ENCODE measurements at places on chromosomes 5 and 9. TPM values are rescaled to one million over a fixed set of nuclear protein-coding genes. Genes with fewer than 3 reads are reported as not detected.

Gene SIGMAR1
- total RNA-seq: 40.5 TPM

GRCh38 chr5:73515232-73515631, 17.0 kb downstream of the BTF3 start:
- H3K4me3 ChIP-seq: no peak overlapping the region
- H3K27ac ChIP-seq: peak overlapping the region; percentile 53
- H3K4me1 ChIP-seq: peaks cover 3% of the 10 kb centered on the region
- no peak for DNase-seq
- no peaks in the 10 kb centered on the region for H3K27me3 ChIP-seq

DNA sequence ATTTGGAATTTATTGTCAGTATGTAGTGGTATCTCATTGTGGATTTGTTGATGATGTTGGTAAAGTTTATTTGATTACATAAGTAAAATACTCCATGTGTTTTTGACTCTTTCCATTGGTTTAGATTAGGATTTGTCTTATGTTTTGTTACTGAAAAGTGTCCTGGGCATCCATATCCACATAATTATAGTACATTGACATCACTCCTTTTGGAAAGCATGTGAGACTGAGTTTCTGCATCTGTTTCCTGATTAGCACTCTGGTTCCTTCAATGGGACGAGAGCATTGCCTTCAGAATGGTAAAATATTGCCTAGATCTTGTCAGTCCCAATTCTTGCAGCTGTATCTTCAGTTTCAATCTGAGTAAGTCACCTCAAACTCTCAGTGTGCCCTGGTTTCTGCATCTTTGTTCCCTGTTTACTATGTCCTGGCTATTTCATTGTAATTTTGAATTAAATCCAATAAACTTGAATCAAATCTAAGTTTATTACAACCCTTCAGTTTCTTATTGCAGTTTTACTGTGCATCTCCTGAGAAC, 128.1 kb downstream of the FBXO38 start:
- no peaks in the 10 kb centered on the region for H3K27me3 ChIP-seq
- no peaks in the 10 kb centered on the region for H3K36me3 ChIP-seq
- H3K4me1 ChIP-seq: no peaks in the 10 kb centered on the region
- H3K4me3 ChIP-seq: no peak overlapping the region

Gene HTR4
- total RNA-seq: 0.43 TPM

GRCh38 chr5:32541241-32541640, 44.1 kb upstream of the SUB1 start:
- H3K4me3 ChIP-seq: no peak overlapping the region
- no peaks in the 10 kb centered on the region for H3K36me3 ChIP-seq
- H3K27me3 ChIP-seq: no peaks in the 10 kb centered on the region
- no peak for DNase-seq
- no peaks in the 10 kb centered on the region for H3K4me1 ChIP-seq

Gene GPX3
- total RNA-seq: 1,259 TPM

- no peaks in the 10 kb centered on the region for H3K4me1 ChIP-seq
- no peaks in the 10 kb centered on the region for H3K36me3 ChIP-seq
- no peak for DNase-seq
- H3K27me3 ChIP-seq: no peaks in the 10 kb centered on the region
These were observed 257.7 kb downstream of the MCTP1 start for GRCh38 chr5:95027151-95027721.

Gene NRARP
- 21.5 TPM for total RNA-seq

DNA sequence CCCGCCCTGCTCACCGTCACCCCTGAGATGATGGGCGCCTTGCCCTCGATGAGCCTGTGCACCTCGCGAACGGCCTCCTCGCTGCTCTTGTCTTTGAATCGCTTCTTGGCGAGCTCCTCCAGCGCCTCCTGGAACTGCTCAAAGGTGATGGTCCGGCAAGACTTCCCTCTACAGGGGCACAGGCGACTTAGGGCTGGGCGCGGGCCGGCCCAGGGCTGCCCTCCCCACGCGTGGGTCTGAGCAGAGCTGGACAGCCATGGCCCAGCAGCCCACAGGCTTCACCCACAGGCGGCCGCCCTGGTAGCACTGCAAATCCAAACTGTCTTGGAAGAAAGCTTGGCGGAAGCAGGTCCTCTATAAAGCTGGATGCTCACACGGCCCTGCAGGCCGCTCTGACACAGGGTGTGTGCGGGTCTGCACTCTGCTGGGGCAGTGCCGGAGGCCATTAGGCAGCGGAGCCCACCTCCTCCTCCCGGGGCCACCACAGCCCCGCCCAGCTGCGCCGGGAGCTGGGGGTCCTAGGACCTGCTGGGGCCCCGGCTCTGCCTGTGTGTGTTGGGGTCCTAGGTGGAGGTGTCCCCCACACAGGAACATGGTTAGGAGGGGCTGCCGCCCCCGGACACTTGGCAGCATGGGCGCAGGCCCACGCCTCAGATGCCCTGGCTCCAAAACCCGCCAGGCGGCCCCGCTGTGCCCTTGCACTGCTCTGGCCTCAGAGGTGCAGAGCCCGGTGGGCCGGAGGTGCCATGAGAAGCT, 27.0 kb downstream of the TPPP start:
- H3K4me3 ChIP-seq: no peak overlapping the region
- H3K27ac ChIP-seq: no peak overlapping the region
- no peak for DNase-seq
- peaks cover 19% of the 10 kb centered on the region for H3K36me3 ChIP-seq
- no peaks in the 10 kb centered on the region for H3K4me1 ChIP-seq

Gene TMEM252
- total RNA-seq: not detected

- DNase-seq: no peak
- H3K36me3 ChIP-seq: no peaks in the 10 kb centered on the region
- H3K27ac ChIP-seq: no peak overlapping the region
- no peaks in the 10 kb centered on the region for H3K27me3 ChIP-seq
- no peak overlapping the region for H3K4me3 ChIP-seq
These were observed 228.7 kb upstream of the NR4A3 start for GRCh38 chr9:99592834-99593574.

Gene YIPF5
- total RNA-seq: 47.6 TPM

GRCh38 chr9:35774907-35775635, 16.3 kb upstream of the NPR2 start:
- no peak overlapping the region for H3K4me3 ChIP-seq
- H3K4me1 ChIP-seq: peaks cover 19% of the 10 kb centered on the region
- no peaks in the 10 kb centered on the region for H3K36me3 ChIP-seq
- no peak overlapping the region for H3K27ac ChIP-seq
- DNase-seq: no peak

Gene BAAT
- 1.0 TPM for total RNA-seq

Gene EQTN
- not detected for total RNA-seq

DNA sequence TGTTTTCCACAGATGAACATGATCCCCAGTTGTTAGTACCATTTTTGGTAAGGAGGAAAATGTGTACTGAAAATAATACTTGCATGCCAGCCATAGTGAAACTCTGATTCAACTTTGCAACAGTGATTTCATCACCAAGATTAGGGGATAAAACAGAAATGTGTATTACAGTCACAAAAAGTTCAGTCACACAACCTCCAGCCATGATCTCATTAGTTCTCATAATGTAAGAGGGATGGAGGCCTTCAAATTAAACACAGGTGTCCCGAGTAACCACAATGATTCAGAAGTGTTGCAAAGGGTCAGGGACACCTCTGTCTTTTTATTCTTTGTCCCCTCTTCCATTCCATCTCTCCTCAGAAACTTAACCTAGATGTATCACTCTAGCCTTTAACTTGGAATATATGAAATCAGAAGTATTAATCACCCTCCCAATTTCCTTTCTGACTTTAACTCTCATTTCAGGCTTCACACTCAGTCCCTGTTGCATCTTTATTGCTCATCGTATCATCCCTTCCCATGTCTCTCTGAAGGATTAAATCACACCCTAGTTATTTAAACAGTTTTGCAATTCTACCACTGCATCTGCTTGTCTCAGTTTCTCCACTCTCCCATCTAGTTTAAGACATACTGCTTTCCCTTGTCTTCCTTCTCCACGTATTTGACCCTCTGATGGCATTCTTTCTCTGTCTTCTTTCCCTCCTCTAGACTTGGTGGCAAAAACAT, 291.2 kb downstream of the ADAMTS6 start:
- no peak for DNase-seq
- no peak overlapping the region for H3K4me3 ChIP-seq
- H3K27ac ChIP-seq: no peak overlapping the region
- H3K36me3 ChIP-seq: no peaks in the 10 kb centered on the region

- H3K27ac ChIP-seq: no peak overlapping the region
- no peak overlapping the region for H3K4me3 ChIP-seq
- no peak for DNase-seq
- no peaks in the 10 kb centered on the region for H3K36me3 ChIP-seq
- no peaks in the 10 kb centered on the region for H3K4me1 ChIP-seq
These were observed 95.7 kb downstream of the ANKH start for GRCh38 chr5:14775857-14776256.

DNA sequence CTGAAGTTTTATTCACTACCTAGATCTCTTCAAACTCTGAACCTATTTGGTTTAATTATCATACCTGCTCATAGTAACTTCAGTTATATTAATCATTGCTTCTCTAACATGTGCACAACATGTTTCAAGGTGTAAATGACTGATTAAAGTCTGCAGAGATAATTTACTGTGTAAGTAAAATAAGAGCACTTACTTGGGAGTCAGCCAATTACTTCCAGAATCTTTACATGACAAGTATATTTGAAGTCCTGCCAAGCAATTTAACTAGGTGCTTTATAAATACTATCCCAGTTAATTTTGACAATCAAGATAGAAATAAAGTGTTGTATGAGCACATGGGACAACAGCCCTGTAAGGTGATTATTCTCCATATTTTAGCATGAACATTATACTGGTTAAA, 109.9 kb downstream of the RFX3 start:
- no peak overlapping the region for H3K4me3 ChIP-seq
- H3K27me3 ChIP-seq: no peaks in the 10 kb centered on the region
- no peaks in the 10 kb centered on the region for H3K36me3 ChIP-seq
- DNase-seq: no peak

DNA sequence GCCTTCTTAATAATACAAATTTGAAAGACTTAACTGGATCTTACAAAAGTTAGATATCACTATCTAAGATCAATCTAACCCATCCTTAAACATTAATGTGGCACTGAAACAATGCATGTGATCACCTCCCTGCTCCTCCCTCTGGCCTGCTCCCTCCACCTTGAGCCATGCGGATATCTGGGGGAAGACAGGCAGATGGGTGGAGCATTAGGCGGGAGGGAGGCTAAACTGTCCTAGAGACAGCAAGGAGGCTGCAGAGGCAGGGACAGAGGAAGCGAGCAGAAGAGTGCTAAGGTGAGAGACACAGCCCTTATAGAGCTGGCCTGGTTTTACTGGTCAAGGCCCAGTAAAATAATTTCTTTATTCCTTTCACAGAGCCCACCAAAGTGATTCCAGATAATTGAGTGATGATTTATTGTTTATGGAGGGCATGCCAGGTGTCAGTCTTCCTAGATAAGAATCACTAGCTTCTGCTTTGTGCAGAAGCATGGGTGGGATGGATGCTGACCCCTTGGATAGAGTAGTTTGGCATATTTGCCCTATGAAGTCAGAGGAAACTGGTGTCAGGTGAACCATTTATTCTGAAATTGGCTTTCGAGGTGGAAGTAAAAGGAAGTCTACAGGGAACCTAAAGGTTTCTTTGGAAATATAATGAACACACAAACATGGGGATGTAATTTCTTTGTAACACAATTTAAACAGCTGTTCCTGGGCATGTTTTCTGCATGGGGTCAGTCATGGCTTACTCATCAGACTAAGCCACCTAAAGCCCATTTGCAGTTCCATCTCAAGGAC, 188.3 kb downstream of the GNAQ start:
- no peak overlapping the region for H3K27ac ChIP-seq
- no peaks in the 10 kb centered on the region for H3K36me3 ChIP-seq
- no peak overlapping the region for H3K4me3 ChIP-seq
- H3K4me1 ChIP-seq: peaks cover 47% of the 10 kb centered on the region
- no peak for DNase-seq

Gene PFN3
- total RNA-seq: not detected

- no peak overlapping the region for H3K27ac ChIP-seq
- H3K4me3 ChIP-seq: no peak overlapping the region
- H3K27me3 ChIP-seq: no peaks in the 10 kb centered on the region
- no peaks in the 10 kb centered on the region for H3K36me3 ChIP-seq
- DNase-seq: no peak
These were observed 123.7 kb upstream of the ANKRD55 start for GRCh38 chr5:56356836-56357160.

Gene C7
- 302 TPM for total RNA-seq

DNA sequence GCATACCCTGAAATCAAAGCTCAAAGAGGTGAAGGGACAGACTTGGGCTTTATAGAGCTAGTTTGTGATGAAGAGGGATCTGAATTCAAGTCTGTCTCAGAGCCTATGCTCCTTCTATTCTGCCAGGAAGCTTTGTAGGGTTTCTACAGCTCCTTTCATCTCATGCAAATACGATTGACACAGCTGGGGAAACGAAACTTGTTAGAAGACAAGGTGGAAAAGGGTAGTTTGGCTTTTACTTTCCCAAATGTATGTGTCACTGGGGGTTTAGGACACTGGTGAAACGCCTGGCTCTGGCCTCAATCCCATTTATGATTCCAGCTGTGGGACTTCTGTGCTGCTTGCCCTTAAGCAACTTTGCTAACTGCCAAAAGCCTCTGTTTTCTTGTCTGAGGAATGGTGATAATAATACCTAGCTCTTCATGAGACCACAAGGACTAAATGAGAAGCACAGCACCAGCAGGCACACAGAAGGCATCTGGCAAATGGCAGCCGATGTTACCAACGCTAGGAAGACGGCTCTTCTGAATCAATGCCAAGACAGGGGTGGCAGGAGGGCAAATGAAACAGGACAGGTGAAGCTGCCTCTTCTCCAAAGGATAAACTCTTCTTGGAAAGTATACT, 70.3 kb upstream of the EQTN start:
- H3K27ac ChIP-seq: peak overlapping the region; percentile 38
- no peaks in the 10 kb centered on the region for H3K36me3 ChIP-seq
- no peak overlapping the region for H3K4me3 ChIP-seq
- H3K27me3 ChIP-seq: no peaks in the 10 kb centered on the region

- H3K4me3 ChIP-seq: no peak overlapping the region
- no peaks in the 10 kb centered on the region for H3K36me3 ChIP-seq
- no peaks in the 10 kb centered on the region for H3K27me3 ChIP-seq
- no peaks in the 10 kb centered on the region for H3K4me1 ChIP-seq
These were observed 25.7 kb upstream of the RFK start for GRCh38 chr9:76419782-76420380.

Data from upper lobe of right lung (tissue), 1 donor.